ENCODE measurements at places on chromosomes 1 and 21. TPM values are rescaled to one million over a fixed set of nuclear protein-coding genes. Genes with fewer than 3 reads are reported as not detected.

Gene FNDC5
- 0.35 TPM for total RNA-seq

Gene NOS1AP
- 10.7 TPM for total RNA-seq

Gene CHRM3
- 2.9 TPM for total RNA-seq

Gene ITGB2
- total RNA-seq, result 111 TPM

Gene ADORA1
- 4.9 TPM for total RNA-seq

DNA sequence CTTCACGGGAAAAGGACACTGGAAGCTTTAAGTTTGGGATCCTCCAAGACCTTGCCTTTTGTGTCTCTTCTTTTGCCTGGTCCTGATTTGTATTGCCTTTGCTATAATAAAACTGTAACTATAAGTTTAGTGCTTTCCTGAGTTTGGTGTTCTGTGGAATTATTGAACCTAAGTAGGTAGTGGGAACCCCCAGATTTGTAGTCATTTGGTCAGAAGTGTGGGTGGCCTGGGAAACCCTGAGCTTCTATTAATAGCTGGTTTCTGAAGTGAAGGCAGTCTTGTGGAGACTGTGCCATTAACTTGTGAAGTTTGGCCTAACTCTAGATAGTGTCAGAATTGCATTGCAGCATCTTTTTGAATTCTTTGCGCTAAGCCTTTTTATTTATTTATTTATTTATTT lies 6.8 kb upstream of the MYCL start:
- no peaks in the 10 kb centered on the region for H3K27me3 ChIP-seq
- no peak for DNase-seq
- H3K27ac ChIP-seq, result no peak overlapping the region
- no peaks in the 10 kb centered on the region for H3K4me1 ChIP-seq

DNA sequence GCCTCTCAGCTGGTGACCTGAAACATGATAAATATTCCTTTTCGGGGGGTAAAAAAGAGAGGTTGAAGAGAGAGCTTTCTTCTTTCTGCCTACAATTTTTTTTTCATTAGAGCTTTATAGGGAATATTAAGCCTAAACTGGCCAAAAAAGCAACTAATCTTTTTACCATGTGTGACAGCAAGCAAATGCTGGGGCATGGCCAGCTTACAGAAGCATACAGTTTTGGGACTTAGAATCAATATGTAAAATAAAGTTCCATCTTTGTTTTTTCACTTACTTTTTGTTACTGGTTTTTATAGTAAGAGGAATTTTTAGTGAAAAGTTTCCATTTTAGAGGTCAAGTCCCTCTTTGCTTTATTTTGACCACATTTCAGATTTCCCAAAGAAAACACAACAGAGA lies 301.2 kb upstream of the DEPDC1 start:
- H3K4me3 ChIP-seq, result no peak overlapping the region
- H3K4me1 ChIP-seq, result no peaks in the 10 kb centered on the region
- DNase-seq, result no peak
- no peaks in the 10 kb centered on the region for H3K36me3 ChIP-seq
- H3K27me3 ChIP-seq, result no peaks in the 10 kb centered on the region
- H3K27ac ChIP-seq, result no peak overlapping the region

- peak overlapping the region; percentile 6 for H3K27ac ChIP-seq
- no peak overlapping the region for H3K4me3 ChIP-seq
- peaks cover 28% of the 10 kb centered on the region for H3K36me3 ChIP-seq
- no peaks in the 10 kb centered on the region for H3K27me3 ChIP-seq
Measured at GRCh38 chr1:151024540-151025146, 11.7 kb upstream of the BNIPL start.

- H3K27me3 ChIP-seq, result no peaks in the 10 kb centered on the region
- peaks cover 5% of the 10 kb centered on the region for H3K4me1 ChIP-seq
- peak; percentile 15 for DNase-seq
- H3K4me3 ChIP-seq, result no peak overlapping the region
Measured at GRCh38 chr21:45463871-45464270, 58.9 kb downstream of the COL18A1 start.

GRCh38 chr1:231857609-231858135 lies 231.1 kb downstream of the DISC1 start:
- H3K36me3 ChIP-seq, result no peaks in the 10 kb centered on the region
- H3K27ac ChIP-seq, result no peak overlapping the region
- DNase-seq, result no peak
- H3K27me3 ChIP-seq, result no peaks in the 10 kb centered on the region
- no peak overlapping the region for H3K4me3 ChIP-seq

DNA sequence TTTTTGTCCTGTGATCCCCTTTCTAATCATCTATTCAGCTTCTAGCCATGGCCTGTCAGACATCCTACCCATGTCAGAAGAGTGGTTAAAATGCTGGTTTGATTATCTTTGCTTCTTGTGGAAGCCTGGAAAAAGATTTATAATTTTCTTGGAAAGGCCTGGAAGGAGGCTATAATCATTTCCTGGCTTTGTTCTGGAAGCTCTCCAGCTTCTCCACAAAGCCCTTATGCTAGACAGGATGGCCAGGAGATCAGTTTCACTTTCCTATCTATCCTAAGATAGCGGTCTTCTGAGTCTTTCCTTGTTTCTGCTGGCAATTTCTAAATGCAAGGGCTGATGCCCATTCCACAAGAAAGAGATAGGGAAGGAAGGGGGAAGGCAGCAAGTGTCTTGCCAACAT lies 90.9 kb upstream of the SLC44A3 start:
- H3K27me3 ChIP-seq, result no peaks in the 10 kb centered on the region
- H3K4me1 ChIP-seq, result peaks cover 3% of the 10 kb centered on the region
- H3K27ac ChIP-seq, result no peak overlapping the region
- H3K36me3 ChIP-seq, result no peaks in the 10 kb centered on the region
- DNase-seq, result no peak

DNA sequence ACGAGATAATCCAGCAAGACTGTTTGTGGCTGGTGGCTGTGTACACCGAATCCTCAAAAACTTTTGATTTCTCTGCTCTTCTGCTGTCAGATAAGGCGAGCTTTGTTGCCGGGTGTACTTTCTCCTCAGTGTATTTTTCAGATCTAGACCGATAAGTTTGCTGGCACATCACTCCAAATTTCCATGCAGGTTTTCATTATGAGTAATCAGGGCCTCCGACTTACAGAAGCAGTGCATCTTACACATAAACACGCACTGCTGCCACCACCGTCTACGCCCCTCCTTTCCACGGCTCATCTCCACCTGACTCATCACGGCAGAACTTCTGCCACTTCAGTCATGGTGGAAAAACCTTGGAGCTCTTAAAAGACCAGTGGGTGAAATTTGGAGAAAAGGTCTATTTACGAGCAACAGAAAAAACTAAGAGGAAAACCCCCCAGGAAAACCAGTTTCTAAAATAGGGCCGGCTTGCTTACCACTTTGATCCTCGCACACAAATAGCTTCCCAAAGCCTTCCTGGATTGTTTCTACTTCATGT lies 7.7 kb downstream of the ZBTB21 start:
- no peaks in the 10 kb centered on the region for H3K27me3 ChIP-seq
- H3K4me1 ChIP-seq, result no peaks in the 10 kb centered on the region
- no peak overlapping the region for H3K27ac ChIP-seq
- no peak overlapping the region for H3K4me3 ChIP-seq
- no peak for DNase-seq

GRCh38 chr1:163544441-163544840 lies 222.7 kb downstream of the NUF2 start:
- no peaks in the 10 kb centered on the region for H3K27me3 ChIP-seq
- H3K27ac ChIP-seq, result no peak overlapping the region
- no peak for DNase-seq
- H3K4me1 ChIP-seq, result no peaks in the 10 kb centered on the region
- no peak overlapping the region for H3K4me3 ChIP-seq

- H3K27me3 ChIP-seq, result no peaks in the 10 kb centered on the region
- no peak overlapping the region for H3K27ac ChIP-seq
Measured at GRCh38 chr1:191536791-191537429, 621.4 kb upstream of the RGS18 start.

DNA sequence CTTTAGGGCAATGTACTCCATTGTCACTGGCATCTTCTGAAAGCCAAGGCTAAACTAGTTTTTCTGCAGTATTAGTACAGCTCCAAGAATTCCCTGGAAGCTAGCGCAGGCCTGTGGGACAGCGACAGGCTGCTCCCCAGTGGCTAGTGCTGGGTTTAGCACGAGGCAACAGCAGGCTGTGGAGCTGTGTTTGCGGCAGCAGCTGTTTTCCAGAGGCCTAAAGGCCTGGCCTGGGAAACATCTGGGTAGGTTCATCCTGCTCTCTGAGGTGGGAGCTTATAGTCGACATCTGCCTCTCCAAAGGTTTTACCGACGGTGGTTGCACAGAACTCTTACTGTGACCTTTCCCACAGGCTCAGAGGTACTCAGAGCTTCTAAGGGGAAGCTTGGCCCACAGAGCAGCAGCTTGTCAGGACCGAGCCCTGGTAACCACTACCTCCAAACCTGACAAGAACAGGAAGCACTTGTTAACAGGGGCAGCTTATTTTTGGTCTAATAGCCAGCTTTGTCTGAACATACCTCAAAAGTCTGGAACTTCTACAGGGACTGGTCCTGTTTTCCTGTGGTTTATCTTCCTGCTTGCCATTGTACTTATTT lies 17.2 kb downstream of the CC2D1B start:
- no peak overlapping the region for H3K27ac ChIP-seq
- H3K4me1 ChIP-seq, result no peaks in the 10 kb centered on the region
- no peaks in the 10 kb centered on the region for H3K36me3 ChIP-seq
- no peak overlapping the region for H3K4me3 ChIP-seq

- H3K27me3 ChIP-seq, result no peaks in the 10 kb centered on the region
- no peak overlapping the region for H3K4me3 ChIP-seq
- peak overlapping the region; percentile 26 for H3K27ac ChIP-seq
Measured at GRCh38 chr1:203281033-203281432, 24.3 kb upstream of the BTG2 start.

DNA sequence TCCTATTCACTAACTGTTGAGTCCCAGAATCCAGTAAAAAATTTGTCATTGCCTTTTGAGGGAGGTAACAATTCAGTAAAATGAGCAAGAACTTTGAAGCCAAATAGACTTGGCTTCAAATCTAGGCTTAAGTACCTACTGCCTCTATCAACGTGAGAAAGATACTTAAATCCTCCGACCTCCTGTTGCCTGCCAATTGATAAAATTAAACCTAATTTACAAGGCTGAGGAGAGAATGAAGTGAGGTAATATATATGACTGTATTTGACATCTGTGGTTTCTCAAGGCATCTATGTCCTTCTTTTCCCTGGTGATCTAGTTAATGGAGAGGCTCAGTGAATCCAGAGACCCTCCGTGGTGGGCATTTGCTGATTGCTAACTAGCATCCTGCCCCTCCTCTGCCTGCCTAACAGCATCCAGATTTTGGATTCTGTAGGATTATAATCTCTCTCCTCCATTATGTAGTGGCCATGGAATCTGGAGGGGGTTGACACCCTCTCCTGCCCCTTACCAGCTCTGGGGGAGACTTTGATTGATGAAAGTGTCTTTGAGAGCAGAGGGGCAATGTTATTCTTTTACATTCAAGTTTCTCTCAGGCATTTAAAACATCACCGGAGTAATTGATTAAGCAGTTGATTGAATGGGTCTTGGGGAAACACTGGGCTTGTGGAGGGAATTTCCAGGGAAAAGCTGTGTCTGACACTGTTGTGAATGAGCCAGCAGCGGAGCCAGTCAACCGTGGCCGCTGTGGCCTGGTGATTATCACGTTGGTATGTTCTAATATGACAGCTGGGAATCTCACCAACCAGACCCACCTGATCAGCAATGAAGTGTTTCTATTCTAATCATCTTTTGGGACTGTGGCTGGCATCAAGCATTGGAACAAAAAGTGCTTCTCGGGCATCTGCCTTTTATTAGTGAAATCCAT lies 140.7 kb upstream of the FAM78B start:
- no peaks in the 10 kb centered on the region for H3K36me3 ChIP-seq
- DNase-seq, result no peak

DNA sequence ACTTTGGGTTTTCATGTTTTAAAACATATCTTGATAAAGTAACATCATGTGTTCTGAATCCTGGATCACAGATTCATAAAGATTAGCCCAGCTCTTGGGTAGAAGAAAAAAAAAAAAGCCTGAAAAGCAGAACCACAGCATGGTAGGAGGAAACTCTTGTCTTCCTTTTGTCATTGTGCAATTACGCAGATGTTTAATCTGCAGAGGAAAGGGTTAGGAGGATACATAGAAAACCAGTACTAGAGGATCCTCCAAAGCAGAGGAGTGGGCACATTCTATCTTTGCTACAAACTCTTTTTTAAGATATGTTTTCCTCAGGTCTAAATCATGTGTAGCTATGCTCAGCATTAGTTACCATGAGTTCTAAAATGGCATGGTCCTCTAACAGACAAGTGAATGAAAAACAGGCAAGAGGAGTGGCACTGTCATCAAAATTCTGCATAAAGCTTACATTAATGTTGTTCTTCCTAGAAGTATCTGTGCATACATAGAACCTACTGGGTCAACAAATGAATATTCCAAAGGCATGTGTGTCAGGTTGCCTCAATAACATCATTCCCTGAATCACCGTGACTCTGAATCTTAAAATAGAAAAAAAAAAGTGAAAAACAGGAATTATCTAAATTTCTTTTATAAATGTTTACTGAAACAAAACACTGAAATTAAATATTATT lies 107.0 kb downstream of the NME7 start:
- no peak for DNase-seq
- no peaks in the 10 kb centered on the region for H3K27me3 ChIP-seq
- H3K4me1 ChIP-seq, result no peaks in the 10 kb centered on the region
- no peak overlapping the region for H3K4me3 ChIP-seq
- H3K36me3 ChIP-seq, result no peaks in the 10 kb centered on the region

All from kidney (tissue), 22 donors.